Endothelial cell (in vitro differentiated cells): ENCODE measurements at places on chromosomes 4 and X.

DNA sequence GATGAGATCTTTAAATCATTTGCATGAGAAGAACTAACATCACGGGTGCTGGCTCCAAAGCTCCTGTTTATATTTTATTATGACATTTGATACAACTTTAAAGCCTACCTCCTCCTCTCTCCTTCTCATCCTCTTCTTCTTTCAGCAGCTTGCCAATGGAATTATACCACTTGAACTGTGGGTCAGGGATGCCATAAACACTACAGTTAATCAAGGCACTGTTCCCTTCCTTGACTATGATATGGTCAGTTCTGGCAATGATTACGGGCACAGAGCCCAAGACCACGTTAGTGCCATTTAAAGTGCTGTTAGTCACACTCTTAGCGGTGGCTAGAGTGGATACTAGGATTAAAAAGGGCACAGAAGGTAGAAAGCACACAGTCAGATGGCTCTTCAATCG, 20.7 kb downstream of the MFAP3L start:
- DNase-seq, result no peak

- DNase-seq, result no peak
These were observed 13.9 kb downstream of the PHF8 start for GRCh38 chrX:54030329-54030728.

DNA sequence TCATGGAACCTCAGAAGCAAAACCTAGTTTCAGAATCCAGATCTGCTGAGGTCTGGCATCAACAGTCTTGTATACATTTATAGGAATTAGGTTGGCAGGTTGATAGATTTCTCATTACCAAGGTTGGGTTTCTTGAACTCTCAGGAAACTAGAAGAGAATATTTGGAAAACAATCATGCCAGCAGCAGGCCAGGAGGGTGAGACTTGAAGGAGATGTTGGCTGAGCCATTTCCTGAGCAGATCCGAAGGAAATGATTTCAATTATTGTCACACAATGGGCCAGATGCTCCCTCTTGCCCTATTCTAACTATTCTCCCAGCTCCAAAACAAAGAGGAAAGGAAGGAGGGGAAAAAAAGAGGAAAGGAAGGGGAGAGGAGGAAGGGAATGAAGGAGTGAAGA, 45.2 kb downstream of the SHROOM4 start:
- no peak for DNase-seq

DNA sequence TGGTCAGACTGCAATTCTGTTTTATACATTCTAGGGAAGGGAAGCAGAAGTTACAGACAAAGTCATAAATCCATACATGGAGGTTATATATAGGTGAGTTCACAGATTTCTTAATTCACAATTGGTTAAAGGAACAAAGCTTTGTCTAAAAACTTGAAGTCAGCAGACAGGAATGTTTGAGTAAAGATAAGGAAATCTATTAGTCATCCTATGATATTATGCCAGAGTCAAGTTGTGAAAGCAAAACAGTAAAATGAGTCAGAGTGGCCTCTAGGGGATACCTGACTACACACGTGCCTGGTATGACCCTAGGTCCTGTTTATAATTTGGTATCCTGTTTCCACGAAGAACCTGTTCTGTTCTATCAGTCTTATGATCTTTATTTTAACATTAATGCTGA, 31.5 kb downstream of the ACTRT1 start:
- no peak for DNase-seq

DNA sequence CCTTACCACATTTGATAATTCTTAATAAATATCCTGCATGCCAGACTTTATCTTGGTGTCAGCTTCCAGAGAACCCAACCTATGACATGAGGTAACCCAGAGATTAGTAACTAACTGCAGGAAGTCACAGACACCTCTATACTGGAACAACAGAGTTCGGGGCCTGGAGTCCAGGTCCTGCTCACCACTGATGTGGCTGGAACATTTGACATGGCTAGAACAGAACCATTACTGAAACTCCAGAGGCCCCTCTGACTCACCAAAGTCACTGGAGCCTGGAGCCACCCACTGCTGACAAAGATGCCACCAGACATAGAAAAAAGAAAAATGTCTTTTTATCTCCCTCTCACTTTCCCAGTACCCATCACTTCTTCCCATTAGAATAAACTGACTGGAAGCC, 403.7 kb downstream of the MID1IP1 start:
- DNase-seq, result no peak

DNA sequence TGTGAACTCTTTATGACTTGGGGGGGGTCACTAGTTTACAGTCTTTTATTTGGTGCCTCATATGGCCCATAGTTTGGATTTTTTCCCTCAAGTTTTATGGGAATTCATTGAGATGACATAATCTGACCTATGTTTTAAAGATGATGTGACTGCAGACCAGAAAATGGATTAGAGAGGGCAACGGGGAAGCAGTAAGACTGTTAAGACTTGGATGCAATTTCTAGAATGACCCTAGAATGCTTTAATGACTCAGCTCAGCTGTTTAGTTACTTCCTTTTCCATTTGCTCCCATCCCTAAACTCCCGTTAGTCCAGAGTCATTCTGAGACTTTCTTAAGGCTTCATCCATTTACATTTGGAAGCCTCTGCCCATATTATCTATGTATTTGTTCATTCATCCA, 59.9 kb upstream of the PDGFRA start:
- DNase-seq, result no peak

DNA sequence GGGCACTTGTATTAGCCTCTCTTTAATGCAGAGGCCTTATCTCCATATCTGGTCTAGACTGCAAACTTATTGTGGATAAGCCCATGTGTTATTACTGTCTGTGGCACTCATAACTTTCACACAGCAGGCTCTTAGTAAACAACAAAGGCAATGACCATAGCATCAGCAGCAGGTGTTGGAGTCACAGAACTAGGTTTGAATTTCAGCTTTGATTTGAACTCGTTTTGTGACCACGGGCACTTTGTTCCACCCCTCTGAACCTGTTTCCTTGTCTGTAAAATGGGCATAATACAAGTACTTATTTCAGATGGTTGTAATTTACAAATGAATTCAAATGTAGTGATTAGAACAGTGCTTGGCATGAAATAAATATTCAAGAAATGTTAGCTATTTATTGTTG, 121.8 kb upstream of the C1GALT1C1 start:
- DNase-seq, result no peak

DNA sequence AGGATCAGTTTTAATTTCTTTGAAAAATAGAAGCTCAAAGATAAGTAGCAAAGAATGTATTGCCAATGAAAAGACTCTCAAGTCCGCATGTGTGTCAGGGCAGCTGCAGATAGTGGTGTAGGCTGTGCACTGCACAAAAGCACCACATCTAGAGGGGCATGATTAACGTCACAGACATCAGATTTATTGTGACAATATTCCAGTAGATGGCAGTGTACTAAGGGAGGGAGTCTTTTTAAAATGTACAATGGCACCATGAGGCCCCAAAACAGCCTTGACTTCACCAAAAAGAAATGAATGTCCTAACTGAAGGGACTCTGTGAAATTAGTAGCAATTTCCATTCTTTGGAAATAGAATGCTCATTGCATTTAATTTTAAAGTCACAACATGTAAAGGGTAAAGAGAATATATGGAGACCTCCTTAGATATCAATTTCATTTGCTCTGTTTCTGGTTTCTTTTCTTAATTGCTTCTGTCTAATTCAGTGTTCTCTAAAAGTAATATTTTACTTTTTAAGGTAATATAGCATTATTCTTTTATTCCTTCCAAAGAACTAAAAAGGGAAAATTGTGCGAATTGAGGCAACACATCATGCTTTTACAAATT, 98.4 kb downstream of the ZNF827 start:
- DNase-seq, result no peak

DNA sequence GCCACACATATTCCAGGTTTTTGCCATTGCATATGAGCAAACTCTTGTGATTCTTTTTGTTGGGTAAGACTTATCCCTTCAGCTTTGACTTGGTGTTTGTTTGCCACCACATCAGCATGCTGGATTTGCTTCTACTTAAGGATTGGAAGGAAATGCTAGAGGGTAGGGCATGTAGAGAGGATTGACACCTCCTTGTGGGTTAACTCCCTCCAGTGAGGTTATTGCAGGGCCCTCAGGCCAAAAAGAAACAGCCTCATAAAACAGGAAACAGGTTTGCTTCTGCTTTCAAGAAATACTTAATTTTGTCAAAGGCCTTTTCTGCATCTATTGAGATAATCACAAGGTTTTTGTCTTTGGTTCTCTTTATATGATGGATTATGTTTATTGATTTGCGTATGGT, 15.2 kb upstream of the INPP4B start:
- no peak for DNase-seq

- DNase-seq, result no peak
These were observed 24.9 kb downstream of the PCDH7 start for GRCh38 chr4:30744957-30745640.

DNA sequence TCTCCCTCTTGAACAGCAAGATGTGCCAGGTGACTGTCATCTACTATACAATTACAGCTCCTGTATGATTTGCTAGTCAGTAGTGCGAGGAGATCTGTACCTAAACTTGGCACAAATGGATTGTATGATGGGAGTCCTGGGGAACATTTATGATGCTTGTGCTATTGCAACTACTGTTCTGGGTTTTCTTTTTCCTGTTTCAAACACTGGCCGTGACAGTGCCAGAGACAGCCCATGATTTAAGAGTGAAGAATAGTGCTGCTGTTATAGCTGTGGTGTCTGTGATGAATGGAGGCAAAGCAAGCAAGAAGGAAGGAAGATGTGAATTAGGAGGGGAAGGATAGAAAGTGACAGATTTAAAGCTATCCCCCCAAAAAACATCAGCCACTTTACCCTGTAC, 1868.9 kb downstream of the PCDH7 start:
- no peak for DNase-seq

GRCh38 chr4:55116450-55116849, 8.9 kb downstream of the KDR start:
- DNase-seq, result peak; percentile 35

- DNase-seq, result no peak
These were observed 137.1 kb upstream of the TBL1X start for GRCh38 chrX:9327747-9328145.

DNA sequence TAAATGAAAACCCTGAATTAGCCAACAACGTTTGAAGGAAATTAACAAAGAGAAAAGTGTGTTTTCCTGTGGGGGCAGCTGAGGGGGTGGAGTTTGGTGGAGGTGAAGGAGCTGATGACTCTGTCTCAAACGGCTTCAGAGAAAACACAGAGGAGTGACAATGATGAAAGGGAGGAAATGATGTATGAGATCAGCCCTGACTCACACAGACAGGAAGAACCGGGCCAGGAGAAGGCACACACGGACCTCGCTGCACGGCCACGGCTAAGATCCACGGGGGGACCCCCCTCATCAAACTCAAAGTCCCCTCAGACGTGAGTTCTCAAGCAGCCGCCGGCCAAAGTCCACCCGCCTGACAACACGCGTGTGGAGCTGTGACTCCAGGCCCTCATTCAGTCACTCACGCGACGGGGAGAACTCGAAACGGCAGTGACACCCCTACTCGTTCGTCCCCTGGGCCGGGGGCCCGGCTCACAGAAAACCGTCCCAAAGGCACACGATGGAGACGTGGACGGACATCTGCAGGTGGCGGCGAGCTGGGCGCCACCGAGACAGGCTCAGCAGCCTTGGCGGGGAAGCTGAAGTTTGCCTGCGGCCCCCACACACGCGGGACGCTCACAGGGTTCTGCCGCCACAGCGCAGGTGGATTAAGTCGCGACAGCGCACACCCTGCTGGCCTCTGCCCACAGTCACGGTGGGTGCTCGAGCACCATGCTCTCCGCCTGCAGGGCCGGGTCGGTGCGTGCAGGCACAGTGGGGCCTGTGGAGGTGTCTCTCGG, 28.8 kb downstream of the PPP2R3B start:
- DNase-seq, result no peak

DNA sequence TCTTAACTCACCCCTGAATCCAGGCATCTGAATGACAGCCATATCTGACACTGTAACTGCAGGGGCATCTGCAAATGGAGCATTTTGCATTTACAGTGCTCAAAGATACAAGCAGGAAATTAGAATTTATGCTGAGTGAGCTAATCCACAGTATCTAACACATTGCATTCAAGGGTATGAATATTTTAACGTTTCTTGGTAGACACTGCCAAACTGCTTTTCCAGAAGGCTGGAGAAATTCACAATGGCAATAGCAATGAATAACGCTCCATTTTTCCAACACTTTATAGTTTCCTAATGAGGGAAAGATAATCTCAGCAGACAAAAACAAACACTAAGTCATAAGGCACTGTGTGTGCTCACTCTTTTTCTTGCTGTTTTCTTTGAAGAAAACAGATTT, 30.9 kb downstream of the AADAT start:
- DNase-seq, result no peak
